ENCODE measurements at places on chromosomes 2 and 18. TPM values are rescaled to one million over a fixed set of nuclear protein-coding genes. Genes with fewer than 3 reads are reported as not detected.

Gene TMEFF2
- not detected for total RNA-seq

Gene KYNU
- not detected for total RNA-seq

DNA sequence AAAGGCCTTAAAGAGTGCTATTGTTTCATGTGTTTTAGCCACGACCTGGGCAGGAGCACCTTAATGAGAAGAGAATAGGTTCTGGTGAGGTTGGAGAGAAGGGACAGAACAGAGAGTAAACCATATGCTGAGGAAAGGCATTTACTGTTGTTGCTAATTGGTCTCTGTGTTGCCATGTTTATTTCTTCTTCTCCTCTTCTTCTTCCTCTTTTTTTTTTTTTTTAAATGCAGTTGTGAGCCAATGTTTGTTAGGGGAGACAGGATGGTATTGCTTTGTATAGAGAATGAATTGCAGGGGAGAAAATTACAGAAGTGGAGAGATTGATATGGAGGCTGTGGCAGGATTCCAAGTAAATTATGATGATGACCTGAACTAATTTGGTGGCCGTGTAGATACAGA is 2.6 kb downstream of the SCN9A start:
- DNase-seq, result no peak

Gene PLGLB1
- 1.7 TPM for total RNA-seq
